ENCODE measurements at places on chromosomes 5 and 9. TPM values are rescaled to one million over a fixed set of nuclear protein-coding genes. Genes with fewer than 3 reads are reported as not detected.

The GLRX gene
- total RNA-seq = 106 TPM

The JAKMIP2 gene
- 0.73 TPM for total RNA-seq

The ADAMTS12 gene
- 15.0 TPM for total RNA-seq

The CEP72 gene
- total RNA-seq = 1.9 TPM

The ENHO gene
- 5.4 TPM for total RNA-seq

DNA sequence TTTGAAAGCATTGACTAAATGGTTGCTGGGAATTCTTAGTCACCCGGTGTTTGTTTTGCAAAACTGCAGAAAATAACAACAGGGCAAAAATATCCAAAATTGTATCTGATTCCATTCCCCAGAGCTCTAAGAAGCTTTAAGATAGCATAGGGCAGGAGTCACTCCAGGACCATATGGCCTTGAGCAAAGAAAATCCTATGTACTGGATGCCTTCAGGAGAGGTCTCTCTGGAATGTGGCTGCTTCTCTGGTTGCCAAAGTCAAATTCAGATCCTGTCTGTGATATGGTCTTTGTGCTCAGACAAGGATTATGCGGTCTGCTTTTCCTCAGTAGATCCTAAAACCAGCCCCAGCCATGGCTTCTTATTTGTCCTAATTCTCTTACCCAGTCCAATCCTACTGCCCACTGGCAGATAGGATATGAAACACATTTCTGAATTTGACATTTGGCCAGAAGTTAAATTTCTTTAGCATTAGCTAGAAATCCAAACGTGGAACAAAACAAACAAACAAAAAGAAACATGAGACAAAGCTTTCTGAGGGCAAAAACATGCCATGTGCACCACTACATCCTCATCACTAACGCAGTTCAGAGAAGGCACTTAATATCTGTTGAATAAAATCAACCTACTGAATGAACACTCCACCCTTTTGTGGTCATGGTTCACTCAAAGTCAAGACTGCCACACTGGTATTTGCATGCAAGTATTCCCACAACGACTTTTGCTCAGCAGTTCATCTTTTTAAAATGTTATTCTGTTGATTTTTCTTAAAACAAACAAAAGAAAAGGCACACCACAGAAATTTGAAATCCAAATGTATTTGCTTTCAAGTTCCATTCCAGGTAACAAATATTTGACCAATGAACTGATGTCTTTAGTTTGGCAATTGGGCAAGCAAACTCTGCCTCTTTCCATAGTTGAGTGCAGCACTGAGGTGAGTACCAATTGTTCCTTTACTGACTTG, 165.7 kb downstream of the TRPM6 start:
- DNase-seq = no peak

DNA sequence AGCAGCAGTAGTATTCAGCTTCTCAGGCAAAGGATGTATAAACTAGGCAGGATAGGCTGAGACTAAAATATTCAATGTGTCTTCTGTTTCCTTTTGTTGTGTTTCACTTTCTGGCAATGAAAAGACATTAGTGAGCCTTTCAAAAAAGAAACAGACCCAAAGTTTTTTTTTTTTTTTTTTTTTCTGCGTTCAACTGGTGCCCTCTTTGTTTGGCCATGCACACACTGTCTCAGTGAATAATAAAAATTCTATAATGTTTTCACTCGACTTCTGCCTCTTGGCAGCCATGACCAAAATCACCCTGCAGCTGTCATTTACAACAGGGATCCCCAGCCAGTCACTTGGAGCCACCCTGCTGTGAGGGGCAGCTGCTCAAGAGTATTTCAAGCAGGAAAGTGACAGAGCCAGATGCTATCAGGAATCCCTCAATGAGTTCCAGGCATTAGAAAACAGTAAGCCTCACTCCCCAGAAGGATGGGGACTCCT, 44.0 kb upstream of the MAN2A1 start:
- DNase-seq = no peak

- no peak for DNase-seq
These were observed 8.1 kb downstream of the FOXE1 start for GRCh38 chr9:97861148-97861475.

- DNase-seq = no peak
These were observed 120.5 kb downstream of the TUSC1 start for GRCh38 chr9:25557645-25558300.

GRCh38 chr5:16673241-16674201, 56.7 kb upstream of the RETREG1 start:
- DNase-seq = no peak

- no peak for DNase-seq
These were observed 30.4 kb upstream of the IER5L start for GRCh38 chr9:129208207-129209032.

DNA sequence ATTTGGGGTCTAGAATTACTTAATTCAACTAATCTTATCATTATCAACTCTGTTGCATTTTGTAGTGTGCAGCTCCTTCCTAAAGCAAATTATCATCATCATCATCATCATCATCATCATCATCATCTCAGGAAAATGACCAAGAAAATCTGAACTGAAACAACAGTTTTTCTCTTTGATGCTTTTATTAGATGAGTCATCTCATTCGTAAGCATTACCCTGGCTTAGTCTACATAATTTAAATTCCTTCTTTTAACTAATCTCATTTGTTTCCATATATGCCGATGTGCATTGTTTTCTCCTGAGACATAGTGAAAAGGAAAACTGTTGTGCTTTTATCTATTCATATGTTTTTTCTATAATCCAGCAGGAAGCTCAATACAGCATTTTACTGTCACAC, 173.0 kb upstream of the PDE4D start:
- DNase-seq = no peak

DNA sequence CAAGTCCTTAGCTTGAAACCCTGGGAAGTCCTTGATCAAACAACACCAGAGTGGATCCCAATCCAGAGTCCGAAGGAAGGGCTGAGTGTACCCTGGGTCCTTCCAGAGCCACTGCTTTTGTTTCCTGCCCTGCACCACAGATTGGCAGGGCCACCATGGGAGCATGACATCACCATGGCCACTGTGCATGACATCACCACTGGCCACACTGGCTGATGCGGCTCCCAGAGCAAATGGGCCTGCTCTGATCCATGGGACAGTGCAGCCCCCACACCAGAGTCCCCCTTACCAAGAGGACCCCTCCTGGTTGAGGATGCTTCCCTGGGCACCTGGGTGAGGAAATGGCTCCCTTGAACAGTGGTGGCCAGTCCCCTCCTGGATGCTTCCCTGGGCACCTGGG, 9.9 kb downstream of the SLC6A3 start:
- no peak for DNase-seq

- DNase-seq = no peak
These were observed 174.6 kb upstream of the IL12B start for GRCh38 chr5:159504857-159505304.

DNA sequence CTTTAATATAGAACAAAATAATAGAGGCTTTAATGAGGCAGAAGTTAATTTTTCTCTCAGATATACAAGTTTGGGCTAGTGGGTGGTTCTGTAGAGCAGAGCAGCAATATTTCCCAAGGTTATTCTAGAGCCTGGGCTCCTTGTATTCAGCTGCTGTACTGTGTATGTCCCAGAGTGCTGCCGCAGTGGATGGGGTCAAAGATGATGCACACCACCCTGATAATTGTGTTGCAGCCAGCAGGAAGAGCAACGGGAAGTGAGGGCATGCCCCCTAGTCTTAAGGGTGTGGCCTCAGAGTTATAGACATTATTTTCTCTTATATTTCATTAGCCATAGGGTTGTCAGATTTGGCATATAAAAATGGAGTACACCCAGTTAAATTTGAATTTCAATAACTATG, 23.9 kb upstream of the KIF4B start:
- no peak for DNase-seq

DNA sequence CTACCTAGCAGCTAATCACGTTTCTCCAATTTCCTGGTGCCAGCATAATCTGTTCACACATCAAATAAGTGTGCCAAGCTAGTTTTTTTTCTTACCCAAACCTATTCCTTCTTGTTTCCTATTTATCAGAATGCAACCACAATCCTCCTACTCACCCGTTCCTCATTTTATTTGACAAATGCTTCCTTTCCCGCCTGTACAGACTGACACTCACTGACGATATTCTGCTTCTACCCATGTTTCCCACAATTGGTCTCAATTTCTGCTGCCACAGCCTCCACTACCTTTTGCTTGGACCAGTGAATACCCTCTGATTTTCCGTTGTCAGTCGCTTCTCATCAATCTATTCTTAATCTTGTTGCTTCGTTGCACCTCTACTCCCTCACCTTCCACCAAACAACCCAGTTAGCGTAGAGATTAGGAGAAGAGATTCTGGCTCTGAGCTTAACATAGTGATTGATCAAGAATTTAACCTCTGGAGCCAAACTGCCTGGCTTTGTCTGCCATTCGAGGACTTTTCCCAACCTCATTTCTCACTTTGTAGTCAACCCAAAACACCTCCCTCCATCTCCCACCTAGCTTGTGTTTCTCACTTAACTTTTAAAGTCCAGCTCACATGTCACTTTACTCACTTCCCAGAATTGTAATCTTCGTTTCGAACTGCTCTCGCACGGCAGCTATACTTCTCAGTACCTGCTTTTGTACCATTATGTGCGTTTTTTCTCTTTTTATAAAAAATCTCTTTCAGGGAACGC, 729 bp upstream of the TMEM38B start:
- DNase-seq = no peak

GRCh38 chr5:160357861-160358411, 12.5 kb downstream of the C1QTNF2 start:
- no peak for DNase-seq

DNA sequence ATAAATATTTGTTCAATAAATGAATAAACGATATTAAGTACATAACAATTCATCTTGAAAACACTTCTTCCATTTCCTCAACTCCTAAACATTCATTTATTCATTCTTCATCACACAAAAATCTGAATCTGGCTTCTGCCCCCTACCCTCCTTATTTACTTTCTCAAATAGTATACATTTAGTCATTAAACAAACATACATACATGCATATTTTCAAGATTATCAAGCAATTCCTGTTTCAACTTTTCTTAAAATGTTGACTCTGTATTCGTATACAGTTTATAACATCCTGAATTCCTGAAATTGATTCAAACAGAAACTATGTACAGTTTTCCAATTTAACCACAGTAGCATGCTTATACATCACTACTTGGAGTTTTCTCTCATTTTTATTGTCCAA, 129.0 kb downstream of the MUSK start:
- DNase-seq = no peak

GRCh38 chr5:55377810-55378209, 70.0 kb downstream of the MTREX start:
- DNase-seq = no peak

GRCh38 chr9:79800578-79800977, 228.8 kb downstream of the TLE4 start:
- DNase-seq = no peak

- no peak for DNase-seq
These were observed 269.3 kb downstream of the DMRT2 start for GRCh38 chr9:1319436-1319835.

DNA sequence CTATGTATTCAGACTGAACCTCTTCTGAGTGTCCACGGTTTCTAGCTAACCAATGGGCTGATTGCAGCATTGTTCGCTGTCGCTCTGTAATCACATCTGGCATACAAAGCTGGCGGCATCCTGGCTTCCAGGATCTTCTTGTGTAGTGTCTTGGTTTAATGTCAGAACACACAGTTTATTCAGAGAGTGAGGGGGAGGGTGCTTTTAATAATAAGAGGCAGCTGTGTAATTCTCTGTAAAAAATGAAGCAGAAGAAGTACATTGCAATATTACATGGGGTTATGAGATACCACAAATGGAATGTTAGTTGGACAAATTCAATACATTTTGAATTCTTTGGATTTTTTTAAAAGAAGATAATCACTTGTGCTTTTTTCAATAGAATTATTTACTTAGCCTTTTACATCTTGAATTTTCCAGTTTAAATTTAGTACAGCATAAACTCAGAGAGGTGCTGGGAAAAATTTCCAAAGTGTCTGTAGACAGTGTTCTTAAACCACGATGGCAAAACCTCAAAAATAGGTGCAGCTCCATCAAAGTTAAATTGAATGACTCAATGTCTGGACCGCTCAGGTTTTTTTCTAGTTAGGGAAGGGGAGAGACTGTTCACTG, 206.0 kb downstream of the PCSK1 start:
- no peak for DNase-seq

GRCh38 chr9:133874060-133874657, 118.0 kb downstream of the VAV2 start:
- no peak for DNase-seq

GRCh38 chr5:151811593-151812321, 40.0 kb downstream of the G3BP1 start:
- DNase-seq = no peak

DNA sequence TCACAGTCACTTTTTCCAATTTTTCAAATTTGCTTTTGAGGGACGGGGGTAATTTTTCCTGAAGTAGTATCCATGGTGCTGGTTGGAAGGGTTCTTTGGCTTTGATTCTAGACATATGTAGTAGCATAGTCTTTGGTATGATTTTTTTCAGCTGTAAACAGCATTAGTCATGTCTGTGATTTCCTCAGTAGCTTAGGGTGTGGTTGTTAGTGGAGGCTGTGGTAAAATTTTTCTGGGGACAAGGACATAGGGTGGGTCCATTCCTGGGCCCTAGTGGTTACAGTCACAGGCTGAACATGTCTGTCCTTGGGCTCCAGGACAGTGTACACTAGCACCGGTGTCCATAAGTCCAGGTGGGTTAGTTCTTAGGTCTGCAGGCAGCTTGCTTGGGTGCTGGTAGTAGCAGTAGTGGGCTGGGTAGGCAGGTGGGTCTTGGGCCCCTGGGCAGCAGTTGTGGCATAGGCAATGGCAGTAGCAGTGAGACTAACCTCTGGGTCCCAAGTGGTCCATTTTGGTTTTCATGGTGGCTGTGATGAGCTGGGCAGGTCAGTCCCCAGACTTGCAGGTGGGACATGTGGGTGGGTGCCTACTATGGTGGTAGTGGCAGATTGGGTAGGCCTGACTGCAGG, 100.0 kb upstream of the CXCL14 start:
- no peak for DNase-seq

DNA sequence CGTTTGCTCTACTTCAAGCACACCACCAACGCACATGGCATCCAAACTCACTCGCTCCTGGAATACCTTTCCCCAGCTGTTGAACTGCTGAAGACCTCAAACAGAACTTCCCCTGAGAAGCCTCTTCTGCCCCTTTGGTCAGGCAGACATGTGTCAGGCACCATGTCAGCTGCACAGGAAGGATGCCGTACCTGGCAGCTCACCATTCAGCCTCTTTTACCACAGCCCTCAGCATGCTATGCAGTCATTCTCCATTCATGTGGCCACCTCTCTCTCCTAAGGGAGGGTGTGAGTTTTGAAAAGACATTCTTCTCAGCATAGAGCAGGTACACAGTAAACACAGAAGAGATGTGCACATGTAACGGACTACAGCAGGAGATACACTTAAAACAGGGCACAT, 14.2 kb downstream of the IL4 start:
- no peak for DNase-seq

GRCh38 chr5:168822248-168822744, 243.1 kb upstream of the PANK3 start:
- DNase-seq = no peak

- no peak for DNase-seq
These were observed 3.7 kb downstream of the HCN1 start for GRCh38 chr5:45692481-45692880.

DNA sequence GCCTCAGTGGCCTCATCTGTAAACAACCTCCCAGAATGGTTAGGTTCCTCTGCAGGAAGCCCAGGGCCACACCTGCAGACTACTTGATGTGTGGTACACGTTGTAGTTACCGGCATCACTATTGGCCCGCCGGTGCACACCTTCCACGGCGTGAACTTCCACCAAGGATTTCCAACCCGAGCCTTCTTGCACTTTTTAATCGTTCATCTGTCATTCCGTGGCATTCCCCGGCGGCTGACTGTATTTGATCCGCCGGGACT, 5.3 kb upstream of the TRIM41 start:
- DNase-seq = no peak

All from breast epithelium (tissue), 4 donors.